ENCODE measurements at places on chromosomes 16 and 17. TPM values are rescaled to one million over a fixed set of nuclear protein-coding genes. Genes with fewer than 3 reads are reported as not detected.

The DOC2B gene
- total RNA-seq = 23.5 TPM

The GINS2 gene
- total RNA-seq = 2.6 TPM

The SCN4A gene
- total RNA-seq = 2.2 TPM

The SLC25A10 gene
- 33.1 TPM for total RNA-seq

The AIPL1 gene
- total RNA-seq = not detected

The ITGB3 gene
- 13.2 TPM for total RNA-seq

The STAC2 gene
- total RNA-seq = 1.6 TPM

Measured in ureter (tissue), 1 donor.